Hindlimb muscle (tissue), 1 donor: ENCODE measurements at places on chromosomes 1 and 21. TPM values are rescaled to one million over a fixed set of nuclear protein-coding genes. Genes with fewer than 3 reads are reported as not detected.

GRCh38 chr1:223712194-223712849 lies at the start of gene CAPN2:
Gene CAPN2 (plus strand): TSS chr1:223712539. CDS start chr1:223712641, 102 bp downstream.
- peak; percentile 90 for DNase-seq

DNA sequence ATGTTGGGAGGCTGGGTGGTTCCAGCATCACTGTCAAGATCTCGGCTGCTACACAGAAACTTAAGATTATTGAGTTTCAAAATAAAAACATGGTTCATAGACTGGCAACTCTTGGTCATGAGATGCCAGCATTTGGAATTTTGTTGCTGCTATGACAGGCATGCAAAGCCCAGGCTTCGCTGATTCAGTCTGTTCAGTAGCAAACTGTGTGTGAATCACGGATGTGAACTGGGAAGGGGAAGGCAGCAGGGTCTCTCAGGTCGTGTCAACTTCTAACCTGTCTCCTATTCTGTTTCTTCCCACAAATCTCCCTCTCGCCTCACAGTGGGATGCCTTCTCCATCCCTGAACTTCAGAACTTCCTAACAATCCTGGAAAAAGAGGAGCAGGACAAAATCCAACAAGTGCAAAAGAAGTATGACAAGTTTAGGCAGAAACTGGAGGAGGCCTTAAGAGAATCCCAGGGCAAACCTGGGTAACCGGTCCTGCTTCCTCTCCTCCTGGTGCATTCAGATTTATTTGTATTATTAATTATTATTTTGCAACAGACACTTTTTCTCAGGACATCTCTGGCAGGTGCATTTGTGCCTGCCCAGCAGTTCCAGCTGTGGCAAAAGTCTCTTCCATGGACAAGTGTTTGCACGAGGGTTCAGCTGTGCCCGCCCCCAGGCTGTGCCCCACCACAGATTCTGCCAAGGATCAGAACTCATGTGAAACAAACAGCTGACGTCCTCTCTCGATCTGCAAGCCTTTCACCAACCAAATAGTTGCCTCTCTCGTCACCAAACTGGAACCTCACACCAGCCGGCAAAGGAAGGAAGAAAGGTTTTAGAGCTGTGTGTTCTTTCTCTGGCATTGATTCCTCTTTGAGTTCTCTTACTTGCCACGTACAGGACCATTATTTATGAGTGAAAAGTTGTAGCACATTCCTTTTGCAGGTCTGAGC lies 25.5 kb downstream of the EIF2D start:
- DNase-seq, result no peak

- no peak for DNase-seq
Measured at GRCh38 chr1:24373710-24374109, 39.9 kb downstream of the STPG1 start.

- no peak for DNase-seq
Measured at GRCh38 chr1:163166886-163167555, 35.7 kb downstream of the RGS5 start.

- no peak for DNase-seq
Measured at GRCh38 chr1:22290611-22291010, 147.7 kb upstream of the WNT4 start.

DNA sequence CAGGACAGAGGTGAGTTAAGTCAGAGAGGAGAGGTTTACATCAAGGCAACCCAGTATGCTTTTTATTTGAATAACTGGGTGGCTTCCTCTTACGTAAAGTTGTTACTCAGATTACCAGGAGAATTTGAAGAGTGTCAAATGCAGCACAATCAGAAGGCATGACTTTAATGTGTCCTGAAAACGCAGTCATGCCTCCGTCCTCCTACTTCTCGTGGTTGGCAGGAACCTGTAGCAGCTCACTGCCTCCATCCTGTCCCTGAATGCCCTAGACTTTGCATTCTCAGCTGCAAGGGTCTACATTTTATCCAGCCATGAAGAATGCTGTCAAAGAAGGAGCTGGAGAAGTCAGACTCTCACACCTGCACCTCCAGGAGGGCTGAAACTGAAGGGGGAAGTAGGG lies 66.7 kb downstream of the MIS18A start:
- no peak for DNase-seq

DNA sequence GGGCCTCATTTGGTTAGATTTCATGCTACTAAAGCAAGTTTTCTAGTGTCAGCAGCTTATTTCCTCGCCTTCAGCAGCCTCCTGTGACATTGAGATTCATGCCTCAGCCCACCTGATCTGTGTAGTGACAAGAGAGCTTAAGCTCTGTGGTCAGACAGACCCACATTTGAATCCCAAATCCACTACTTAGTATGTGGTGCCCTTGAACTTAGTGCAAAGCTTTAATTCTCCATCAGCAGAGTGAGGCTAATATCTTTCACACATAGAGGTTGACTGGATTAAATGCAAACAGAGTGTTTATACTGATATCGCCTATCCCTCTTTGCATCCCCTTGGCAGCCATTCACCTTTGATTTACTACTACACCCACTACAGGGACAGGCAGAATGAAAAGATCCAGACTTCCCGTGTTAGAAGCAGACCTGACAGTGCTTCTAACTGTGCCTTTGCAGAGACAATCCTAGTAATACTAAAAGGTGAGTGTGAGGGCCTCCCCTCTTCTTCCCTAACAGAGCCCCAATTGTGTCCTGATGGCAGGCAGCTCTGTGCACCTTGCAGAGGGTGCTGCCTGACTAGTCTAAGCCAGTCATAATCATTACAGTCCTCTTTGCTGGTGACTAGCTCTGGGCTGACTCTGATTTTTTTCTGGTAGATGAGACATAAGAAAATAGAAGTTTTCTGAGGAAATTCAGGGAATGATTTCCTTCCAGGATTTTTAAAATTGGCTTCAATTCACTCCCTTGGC lies 264.0 kb downstream of the CTH start:
- no peak for DNase-seq

- DNase-seq, result no peak
Measured at GRCh38 chr1:15276691-15277446, 29.8 kb downstream of the FHAD1 start.

- DNase-seq, result no peak
Measured at GRCh38 chr1:109508001-109508872, 1.3 kb downstream of the AMIGO1 start.

GRCh38 chr1:93519199-93519829 lies 71.4 kb downstream of the FNBP1L start:
- DNase-seq, result no peak

- DNase-seq, result no peak
Measured at GRCh38 chr1:206890125-206891060, 6.8 kb upstream of the IL24 start.

DNA sequence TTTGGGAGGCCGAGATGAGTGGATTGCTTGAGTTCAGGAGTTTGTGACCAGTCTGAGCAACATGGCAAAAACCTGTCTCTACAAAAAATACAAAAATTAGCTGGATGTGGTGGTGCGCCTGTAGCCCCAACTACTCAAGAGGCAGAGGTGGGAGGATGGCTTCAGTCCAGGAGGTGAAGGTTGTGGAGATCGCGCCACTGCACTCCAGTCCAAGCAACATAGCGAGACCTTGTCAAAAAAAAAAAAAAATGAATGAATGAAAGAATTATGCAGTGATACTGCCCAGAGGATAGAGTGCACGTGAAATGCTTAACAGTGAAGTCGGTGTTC lies 429 bp upstream of the DPH2 start:
- no peak for DNase-seq

GRCh38 chr1:54815086-54815876 lies 14.2 kb upstream of the TTC22 start:
- DNase-seq, result no peak

DNA sequence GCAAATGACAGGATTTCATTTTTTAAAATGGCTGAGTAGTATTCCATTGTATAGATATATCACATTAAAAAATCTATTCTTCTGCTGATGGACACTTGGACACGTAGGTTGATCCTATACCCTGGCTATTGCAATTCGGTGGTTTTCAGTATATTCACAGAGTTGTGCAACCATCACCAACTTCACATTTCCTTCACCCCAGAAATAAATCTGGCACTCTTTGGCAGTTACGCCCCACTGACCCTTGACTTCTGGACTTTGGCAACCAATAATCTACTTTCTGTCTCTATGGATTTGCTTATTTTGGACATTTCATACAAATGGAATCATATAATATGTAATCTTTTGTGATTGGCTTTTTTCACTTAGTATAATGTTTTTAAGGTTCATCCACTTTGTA lies 35.9 kb downstream of the MAP3K7CL start:
- DNase-seq, result no peak

DNA sequence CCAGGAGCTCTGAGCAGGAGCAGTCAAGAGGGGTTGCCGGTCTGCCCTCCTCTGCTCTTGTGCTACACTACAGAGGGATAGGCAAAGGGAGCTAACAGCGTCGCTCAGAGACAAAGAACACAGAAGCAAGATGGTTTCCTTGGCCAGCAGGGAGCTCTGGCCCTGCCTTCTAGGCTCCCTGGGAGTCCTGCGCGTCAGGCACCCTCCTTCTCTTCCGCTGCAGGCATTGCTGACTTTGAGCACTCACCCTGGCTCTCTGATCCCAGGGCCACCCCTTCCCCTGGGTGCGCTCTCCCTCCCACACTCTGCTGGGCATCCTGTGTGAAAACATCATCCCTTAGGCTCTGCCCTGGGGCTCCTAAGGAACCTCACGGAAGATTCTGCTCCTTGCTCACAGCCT lies 489 bp downstream of the TNNI1 start:
- DNase-seq, result no peak

- DNase-seq, result no peak
Measured at GRCh38 chr1:2529784-2530512, at the start of gene HES5. Gene HES5 (minus strand): TSS chr1:2530263. CDS start chr1:2530164, 99 bp downstream.

- DNase-seq, result no peak
Measured at GRCh38 chr1:187680823-187681222, 852.1 kb downstream of the PLA2G4A start.

- DNase-seq, result peak; percentile 75
Measured at GRCh38 chr1:7680207-7680954, 90.7 kb upstream of the VAMP3 start.

The SLC19A1 gene
- polyA plus RNA-seq, result 8.1 TPM

The CA6 gene
- not detected for polyA plus RNA-seq

The CLIC6 gene
- polyA plus RNA-seq, result not detected

The GRHL3 gene
- polyA plus RNA-seq, result 0.68 TPM

The P3H1 gene
- 55.1 TPM for polyA plus RNA-seq

The CHIT1 gene
- polyA plus RNA-seq, result 1.7 TPM

The MMP23B gene
- polyA plus RNA-seq, result 38.1 TPM

The NTRK1 gene
- 1.1 TPM for polyA plus RNA-seq

The C4BPB gene
- polyA plus RNA-seq, result 0.10 TPM

The LORICRIN gene
- not detected for polyA plus RNA-seq
